ENCODE measurements at places on chromosomes 2 and 18.

DNA sequence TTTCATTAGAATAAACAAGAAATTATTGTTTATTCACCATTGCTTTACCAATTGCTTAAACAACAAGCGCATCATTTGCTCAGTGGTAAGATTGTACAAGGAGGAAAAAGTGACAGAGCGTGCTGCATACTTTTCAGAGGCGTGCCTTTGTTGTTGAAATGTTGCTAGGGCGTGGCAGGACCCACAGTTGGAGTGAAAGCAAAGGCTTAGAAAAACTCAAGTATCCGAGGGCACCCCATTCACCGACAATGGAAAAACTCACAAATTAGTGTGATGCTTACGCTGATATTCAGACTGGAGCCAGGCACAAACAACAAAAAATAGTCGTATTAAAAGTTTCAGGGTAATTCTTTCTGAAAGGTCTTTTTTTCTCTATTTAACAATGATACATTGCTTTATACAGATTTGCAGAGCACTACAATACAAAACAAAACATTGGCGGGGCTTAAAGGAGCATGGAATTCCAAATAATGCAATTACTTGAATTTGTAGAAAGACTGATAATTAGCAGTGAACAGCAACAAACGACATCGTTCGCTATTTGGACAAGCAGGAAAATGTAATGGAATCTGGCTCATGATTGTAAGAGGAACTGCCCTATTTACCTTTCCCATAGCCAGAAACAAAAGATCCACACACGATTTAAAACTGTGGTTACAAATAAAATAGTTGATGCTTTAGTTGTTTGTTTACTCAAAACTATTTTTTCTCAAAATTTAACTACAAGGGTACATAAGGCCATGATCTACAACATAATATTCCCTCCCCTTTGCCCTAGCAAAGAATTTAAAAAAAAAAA lies 37.8 kb upstream of the RTTN start:
- no peak for DNase-seq

DNA sequence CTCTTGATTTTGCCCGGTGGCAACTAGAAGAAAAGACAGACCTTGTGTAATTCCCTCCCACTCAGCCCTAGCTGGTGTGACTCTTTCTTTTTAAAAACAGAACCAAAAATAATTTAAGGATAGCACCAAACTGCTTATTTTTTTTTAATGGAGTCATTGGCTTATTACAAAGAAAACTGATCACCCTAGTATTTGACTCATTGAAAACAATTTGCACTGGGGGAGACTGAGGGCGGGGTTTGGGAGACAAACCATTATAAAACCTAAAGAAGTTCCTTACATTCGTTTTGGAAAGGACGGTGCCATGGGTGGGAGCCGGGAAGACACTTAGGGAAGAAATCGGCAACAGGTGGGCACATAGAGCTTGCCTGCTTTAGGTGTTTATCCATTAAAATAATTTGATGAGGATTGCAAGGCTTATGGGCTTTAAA lies 2.5 kb downstream of the PAX3 start:
- no peak for DNase-seq

DNA sequence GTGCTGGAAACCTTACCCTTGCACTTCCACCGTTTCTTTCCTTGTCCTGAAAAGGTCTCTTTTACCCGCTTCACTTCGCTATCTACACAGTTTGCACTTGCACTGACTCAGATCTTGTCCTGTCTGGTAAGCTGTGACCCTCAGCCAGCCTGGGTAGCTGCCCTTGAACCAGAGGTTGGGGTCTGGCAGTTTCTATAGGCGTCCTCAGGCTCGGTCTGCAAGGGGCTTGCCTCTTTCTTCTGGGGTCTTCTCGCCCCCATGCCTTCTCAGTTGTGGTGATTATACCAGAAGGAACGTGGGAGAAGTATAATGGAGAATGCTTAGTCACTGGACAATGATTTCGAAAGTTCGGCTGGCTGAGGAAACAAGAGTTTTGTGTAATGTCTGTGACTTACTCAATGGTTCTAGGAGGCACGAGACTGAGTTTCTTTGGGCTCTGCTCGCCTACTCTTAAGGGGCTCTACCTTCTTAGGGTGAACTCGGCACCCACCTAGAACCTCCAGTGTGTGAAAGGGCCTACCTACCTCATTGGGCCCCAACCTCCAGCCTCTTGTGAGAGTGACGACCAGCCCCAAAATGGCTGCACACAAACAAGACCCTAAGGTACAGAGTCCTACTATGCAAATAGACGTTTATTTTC lies 6.9 kb upstream of the STAT1 start:
- no peak for DNase-seq

DNA sequence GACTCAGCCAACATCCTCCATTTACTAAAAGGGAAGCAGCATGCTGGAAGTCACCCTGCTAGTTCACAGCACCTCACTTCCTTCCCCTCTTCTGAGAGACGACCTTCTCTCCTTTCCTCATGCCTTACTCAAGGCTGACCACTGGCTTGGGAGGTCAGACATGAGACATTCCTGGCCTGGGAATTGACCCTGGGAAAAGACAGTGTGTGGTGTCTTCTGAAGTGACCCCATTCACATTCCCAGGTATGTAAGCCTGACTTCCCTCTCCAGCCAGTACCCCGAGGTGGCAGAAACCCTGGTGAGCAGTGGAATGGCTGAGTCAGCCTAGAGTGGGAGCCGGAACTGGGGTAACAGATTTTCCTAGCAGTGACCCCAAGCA lies 92.4 kb downstream of the PLB1 start:
- DNase-seq = no peak

DNA sequence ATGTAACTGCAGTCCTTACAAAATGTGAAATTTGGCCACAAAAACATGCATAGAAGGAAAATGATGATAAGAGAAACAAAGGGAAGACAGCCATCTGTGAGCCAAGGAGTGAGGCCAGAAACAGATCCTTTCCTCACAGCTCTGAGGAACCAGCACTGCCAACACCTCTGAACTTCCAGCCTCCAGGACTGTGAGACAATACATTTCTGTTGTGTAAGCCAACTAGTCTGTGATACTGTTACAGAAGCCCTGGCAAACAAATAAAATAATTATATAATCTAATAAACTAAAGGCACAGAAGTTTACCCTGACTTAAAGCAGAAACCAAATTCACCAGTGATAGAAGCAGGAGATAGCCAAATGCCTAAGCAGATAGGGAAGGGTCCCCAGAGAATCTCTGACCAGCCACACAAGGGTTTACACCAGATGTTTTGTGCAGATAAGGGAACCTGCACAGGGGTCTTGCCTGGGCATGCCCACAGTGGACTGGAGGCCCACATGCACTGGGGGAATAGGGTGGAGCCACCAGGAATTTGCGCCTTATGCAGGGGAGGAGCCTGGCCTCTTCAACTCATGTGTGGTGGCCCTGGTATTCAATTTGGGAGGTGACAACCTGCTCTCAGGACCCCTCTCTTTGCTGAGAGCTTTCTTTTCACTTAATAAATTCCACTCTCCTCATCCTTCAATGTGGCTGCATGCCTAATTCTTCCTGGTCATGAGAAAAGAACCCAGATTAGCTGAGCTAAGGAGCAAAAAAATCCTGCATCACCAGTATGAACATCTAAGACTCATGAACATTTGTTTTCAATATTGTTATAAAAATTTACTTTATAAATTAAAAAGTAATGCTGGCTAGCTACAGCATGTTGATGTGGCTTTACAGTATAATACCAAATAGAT lies 3.8 kb upstream of the GCC2 start:
- DNase-seq = no peak

DNA sequence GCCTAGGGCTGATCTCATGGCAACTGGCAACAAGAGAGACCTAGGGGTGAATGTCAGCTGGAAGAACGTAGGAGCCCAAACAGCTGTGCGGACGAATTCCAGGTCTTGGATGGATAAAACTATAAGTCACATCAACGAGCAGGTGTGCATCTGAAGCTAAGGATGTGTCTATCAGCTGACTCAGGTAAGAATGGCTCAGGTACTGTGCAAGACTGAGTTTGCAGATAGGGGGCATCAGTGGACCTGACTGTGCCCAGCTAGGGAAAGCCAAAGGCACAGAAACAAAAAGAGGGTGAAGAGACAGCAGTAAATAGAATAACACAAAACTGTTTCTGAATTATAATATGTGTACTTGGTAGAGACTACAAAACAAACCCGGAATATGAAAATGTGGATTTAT lies 357.3 kb downstream of the ZEB2 start:
- DNase-seq = no peak

DNA sequence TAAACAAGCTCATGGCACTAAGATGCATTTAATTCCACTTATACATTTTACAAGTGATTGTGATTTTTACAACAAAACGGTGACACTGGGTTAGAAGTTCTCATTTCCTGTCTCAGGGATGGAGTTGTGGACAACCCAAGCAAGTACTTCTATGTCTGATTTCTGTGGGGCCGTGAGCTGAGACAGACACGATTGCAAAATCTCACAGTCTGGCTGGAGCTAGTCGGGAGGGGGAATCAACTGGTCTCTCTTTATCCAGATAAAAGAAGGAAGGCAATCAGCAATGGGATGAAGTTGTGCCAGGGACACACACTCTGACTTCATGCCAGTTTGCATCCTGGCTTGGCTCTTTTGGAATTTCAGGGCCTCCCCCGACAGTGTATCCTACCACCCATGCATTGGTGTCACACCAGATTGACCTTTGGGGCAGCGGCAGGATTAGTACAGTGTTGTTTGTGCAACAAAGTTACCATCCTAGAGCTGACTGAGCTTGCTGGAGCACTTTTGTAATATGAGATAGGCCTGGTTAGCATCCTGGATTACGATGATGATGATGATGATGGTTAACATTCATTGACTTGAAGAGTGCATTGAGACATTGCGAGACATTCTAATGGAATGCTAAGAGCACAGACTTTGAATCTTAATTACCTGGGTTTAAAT lies 98.8 kb downstream of the CTAGE1 start:
- DNase-seq = no peak

All from cortex of kidney (tissue), 1 donor.